ENCODE measurements at places on chromosomes 12 and 14. TPM values are rescaled to one million over a fixed set of nuclear protein-coding genes. Genes with fewer than 3 reads are reported as not detected.

GRCh38 chr14:63616015-63616414 is 25.7 kb downstream of the WDR89 start:
- H3K27me3 ChIP-seq: no peaks in the 10 kb centered on the region
- no peak overlapping the region for H3K27ac ChIP-seq
- peaks cover 21% of the 10 kb centered on the region for H3K4me1 ChIP-seq
- no peak for DNase-seq
- peaks cover 28% of the 10 kb centered on the region for H3K36me3 ChIP-seq

GRCh38 chr14:105368032-105368417 is 30.3 kb upstream of the TEX22 start:
- H3K27me3 ChIP-seq: peaks cover 9% of the 10 kb centered on the region
- no peak for DNase-seq
- H3K36me3 ChIP-seq: no peaks in the 10 kb centered on the region
- H3K4me1 ChIP-seq: peaks cover 7% of the 10 kb centered on the region
- H3K4me3 ChIP-seq: no peak overlapping the region

GRCh38 chr12:22808860-22809259 is 183.9 kb downstream of the ETNK1 start:
- H3K4me3 ChIP-seq: no peak overlapping the region
- H3K27me3 ChIP-seq: no peaks in the 10 kb centered on the region
- no peaks in the 10 kb centered on the region for H3K36me3 ChIP-seq

The UBC gene
- 778 TPM for total RNA-seq

- no peak for DNase-seq
- peaks cover 43% of the 10 kb centered on the region for H3K4me1 ChIP-seq
- no peak overlapping the region for H3K27ac ChIP-seq
- peaks cover 31% of the 10 kb centered on the region for H3K36me3 ChIP-seq
These were observed 1.5 kb downstream of the CHURC1 start for GRCh38 chr14:64915797-64916196.

- no peaks in the 10 kb centered on the region for H3K27me3 ChIP-seq
- H3K36me3 ChIP-seq: no peaks in the 10 kb centered on the region
- no peak overlapping the region for H3K27ac ChIP-seq
- H3K4me1 ChIP-seq: no peaks in the 10 kb centered on the region
- no peak overlapping the region for H3K4me3 ChIP-seq
These were observed 27.0 kb downstream of the SLCO1C1 start for GRCh38 chr12:20722142-20722541.

GRCh38 chr12:15037091-15037687 is 64.3 kb downstream of the PDE6H start:
- H3K4me1 ChIP-seq: no peaks in the 10 kb centered on the region
- no peaks in the 10 kb centered on the region for H3K36me3 ChIP-seq
- DNase-seq: no peak
- H3K4me3 ChIP-seq: no peak overlapping the region
- H3K27ac ChIP-seq: no peak overlapping the region

Measured in activated CD4-positive, alpha-beta T cell treated with anti-CD3 and anti-CD28 coated beads, Interleukin-2, amount 10 ng/mL, durations not matched to agents 24 days and 14 days (primary cell).